ENCODE measurements at places on chromosomes 4 and X.
A peak's percentile ranks its signal among the peaks of the same experiment; 100 is the strongest.

DNA sequence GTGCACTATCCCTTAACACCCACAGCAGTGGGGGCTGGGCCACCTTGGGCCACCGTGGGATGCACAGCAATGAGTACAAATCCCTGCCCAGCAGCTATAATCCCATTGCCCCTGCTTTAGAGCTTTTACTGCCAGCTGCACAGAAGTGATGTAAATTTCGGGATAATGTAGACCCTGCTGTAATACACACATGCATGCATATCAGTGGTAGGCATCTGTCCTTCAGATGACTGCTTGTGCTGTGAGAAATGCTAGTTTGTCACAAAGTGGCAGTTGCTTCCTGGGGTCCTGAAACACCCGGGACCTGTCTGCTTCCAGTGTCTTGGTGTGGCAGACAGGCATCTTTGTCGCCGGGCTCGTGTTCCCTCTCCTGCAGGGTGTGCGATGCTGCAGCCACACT, 14.1 kb downstream of the NSG1 start:
- DNase-seq: no peak

- no peak for DNase-seq
Observed at GRCh38 chr4:149266301-149266700, 549.3 kb downstream of the IQCM start.

- no peak for DNase-seq
Observed at GRCh38 chrX:105006996-105007395, 213.5 kb downstream of the TEX13A start.

GRCh38 chr4:139921429-139922184, 232.4 kb downstream of the MAML3 start:
- no peak for DNase-seq

- DNase-seq: peak; percentile 63
Observed at GRCh38 chr4:184968784-184969201, 49.5 kb upstream of the HELT start.

GRCh38 chrX:132426695-132427281, 62.0 kb downstream of the MBNL3 start:
- no peak for DNase-seq

- DNase-seq: no peak
Observed at GRCh38 chrX:45743906-45744625, 543.4 kb upstream of the DIPK2B start.

GRCh38 chr4:44638091-44638490, 13.3 kb downstream of the YIPF7 start:
- no peak for DNase-seq

DNA sequence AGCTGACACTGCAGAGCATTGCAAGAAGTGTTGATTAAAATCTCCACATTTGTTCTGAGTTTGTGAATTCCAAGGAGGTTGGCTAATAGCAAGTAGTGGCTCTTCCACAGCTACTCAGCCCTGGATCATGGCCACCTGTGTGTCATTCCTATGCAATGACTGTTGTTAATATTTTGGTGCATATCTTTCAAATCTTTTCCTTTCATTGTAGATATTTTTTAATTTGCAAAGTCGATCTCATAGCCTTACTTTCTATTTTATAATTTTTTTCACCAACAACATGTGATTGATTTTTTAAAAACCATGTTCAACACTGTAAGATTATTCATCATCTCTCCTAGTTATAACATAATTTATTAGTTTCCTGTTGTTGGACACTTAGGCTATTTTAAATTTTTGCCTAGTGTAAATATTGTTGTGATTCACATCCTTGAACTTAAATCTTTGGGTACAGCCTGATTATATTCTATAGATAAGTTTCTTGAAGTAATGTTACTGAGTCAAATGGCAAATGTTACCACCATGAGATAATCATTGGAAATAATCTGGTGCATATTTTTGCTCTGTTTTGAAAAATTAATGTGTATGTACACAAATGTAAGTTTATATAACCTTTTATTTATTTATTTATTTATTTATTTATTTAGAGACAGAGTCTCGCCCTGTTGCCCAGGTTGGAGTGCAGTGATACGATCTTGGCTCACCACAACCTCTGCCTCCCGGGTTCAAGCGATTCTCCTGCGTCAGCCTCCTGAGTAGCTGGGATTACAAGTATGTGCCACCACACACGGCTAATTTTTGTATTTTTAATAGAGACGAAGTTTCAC, 17.1 kb upstream of the ARHGAP10 start:
- peak; percentile 90 for DNase-seq

DNA sequence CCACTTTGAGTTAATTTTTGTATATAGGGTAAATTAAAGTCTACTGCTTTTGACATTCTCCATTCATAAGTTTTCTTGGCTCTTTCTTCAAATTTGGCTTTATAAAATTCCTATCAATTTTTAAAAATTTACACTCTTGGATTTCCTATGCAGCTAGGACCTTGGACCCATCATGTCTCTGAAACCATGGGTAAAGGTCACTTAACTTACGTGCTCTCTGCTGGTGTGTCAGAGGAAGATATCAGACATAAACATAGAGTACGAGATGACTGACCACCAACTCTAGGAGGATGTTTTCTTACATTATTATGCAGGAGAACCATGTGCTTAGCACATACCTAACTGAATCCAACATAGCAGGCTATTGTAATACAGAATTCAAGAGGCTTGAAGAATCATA, 62.5 kb upstream of the C1GALT1C1 start:
- DNase-seq: no peak

DNA sequence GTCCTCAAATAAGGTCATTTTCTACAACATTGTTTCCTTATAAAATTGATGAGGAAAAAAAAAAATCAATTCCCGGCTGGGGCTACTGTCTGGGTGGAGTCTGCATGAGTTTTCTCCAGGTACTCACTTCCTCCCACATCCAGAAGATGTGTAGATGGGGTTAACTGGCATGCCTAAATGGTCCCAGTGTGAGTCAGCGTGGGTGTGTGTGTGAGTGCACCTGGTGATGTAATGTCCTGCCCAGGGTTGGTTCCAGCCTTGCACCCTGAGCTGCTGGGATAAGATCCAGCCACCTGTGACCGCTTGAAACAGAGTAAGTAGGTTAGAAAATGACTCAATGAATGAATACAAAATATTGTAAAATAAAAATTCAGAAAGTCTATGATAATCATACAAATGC, 11.1 kb downstream of the USP26 start:
- no peak for DNase-seq

DNA sequence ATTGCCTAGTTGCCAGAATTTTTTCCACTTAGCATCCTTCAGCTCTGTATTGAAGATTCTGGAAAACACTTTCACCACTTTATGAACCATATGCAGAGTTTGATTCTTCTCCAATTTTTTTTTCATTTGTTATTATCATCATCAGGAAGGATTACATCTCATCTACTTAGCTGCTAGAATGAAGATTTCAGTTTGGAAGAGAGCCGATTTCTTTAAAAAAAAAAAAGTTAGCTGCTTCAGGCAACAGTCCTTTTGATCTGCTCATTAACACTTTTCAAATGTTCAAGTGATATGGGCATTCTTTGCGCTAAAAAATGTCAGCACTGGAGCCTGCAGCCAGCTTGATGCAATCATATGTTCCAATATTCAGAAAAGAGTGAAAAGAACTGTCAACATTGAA, 76.2 kb downstream of the ANTXR2 start:
- DNase-seq: no peak

GRCh38 chr4:8840816-8841455, 30.7 kb downstream of the HMX1 start:
- DNase-seq: no peak

GRCh38 chr4:97984545-97985131, 158.6 kb downstream of the STPG2 start:
- DNase-seq: no peak
